ENCODE measurements at places on chromosomes 4 and X. TPM values are rescaled to one million over a fixed set of nuclear protein-coding genes. Genes with fewer than 3 reads are reported as not detected.
A peak's percentile ranks its signal among the peaks of the same experiment; 100 is the strongest.

IL1RAPL1 gene
- total RNA-seq = not detected

SMIM9 gene
- total RNA-seq = not detected

HERC5 gene
- total RNA-seq = 21.1 TPM

EDA gene
- 0.73 TPM for total RNA-seq

TMEM154 gene
- total RNA-seq = 21.2 TPM

MAOB gene
- 0.09 TPM for total RNA-seq

GRCh38 chr4:39083164-39083563 is 21.1 kb downstream of the KLHL5 start:
- H3K27ac ChIP-seq = no peak overlapping the region
- no peaks in the 10 kb centered on the region for H3K4me1 ChIP-seq
- peaks cover 17% of the 10 kb centered on the region for H3K36me3 ChIP-seq
- DNase-seq = no peak

GRCh38 chr4:173051716-173052115 is 116.9 kb upstream of the GALNT7 start:
- DNase-seq = no peak
- no peaks in the 10 kb centered on the region for H3K36me3 ChIP-seq
- no peaks in the 10 kb centered on the region for H3K4me1 ChIP-seq
- H3K4me3 ChIP-seq = no peak overlapping the region

GRCh38 chrX:153727123-153727931 is 2.7 kb downstream of the ABCD1 start:
- H3K4me3 ChIP-seq = peak overlapping the region; percentile 47
- H3K4me1 ChIP-seq = peaks cover 30% of the 10 kb centered on the region
- peak overlapping the region; percentile 37 for H3K27ac ChIP-seq
- peaks cover 13% of the 10 kb centered on the region for H3K36me3 ChIP-seq

GRCh38 chrX:107448625-107448997 is 841 bp upstream of the FRMPD3 start:
- no peaks in the 10 kb centered on the region for H3K36me3 ChIP-seq
- H3K27ac ChIP-seq = no peak overlapping the region
- H3K4me1 ChIP-seq = peaks cover 16% of the 10 kb centered on the region
- DNase-seq = no peak
- peaks cover 45% of the 10 kb centered on the region for H3K27me3 ChIP-seq
- H3K4me3 ChIP-seq = peak overlapping the region; percentile 41

- H3K4me3 ChIP-seq = no peak overlapping the region
- peaks cover 14% of the 10 kb centered on the region for H3K36me3 ChIP-seq
- peaks cover 11% of the 10 kb centered on the region for H3K4me1 ChIP-seq
- DNase-seq = no peak
- H3K27ac ChIP-seq = no peak overlapping the region
Measured at GRCh38 chrX:129565046-129565650, 25.1 kb downstream of the OCRL start.

GRCh38 chrX:152206426-152206825 is 68.0 kb upstream of the MAGEA10 start:
- no peak overlapping the region for H3K4me3 ChIP-seq
- no peak for DNase-seq
- no peaks in the 10 kb centered on the region for H3K36me3 ChIP-seq
- no peaks in the 10 kb centered on the region for H3K4me1 ChIP-seq

- H3K4me1 ChIP-seq = peaks cover 60% of the 10 kb centered on the region
- peaks cover 18% of the 10 kb centered on the region for H3K36me3 ChIP-seq
- no peak overlapping the region for H3K27ac ChIP-seq
- DNase-seq = peak; percentile 58
Measured at GRCh38 chr4:77007358-77008230, 58.0 kb downstream of the SEPTIN11 start.

GRCh38 chrX:132692066-132692465 is 203.2 kb upstream of the MBNL3 start:
- no peaks in the 10 kb centered on the region for H3K36me3 ChIP-seq
- no peak overlapping the region for H3K4me3 ChIP-seq
- H3K4me1 ChIP-seq = no peaks in the 10 kb centered on the region
- DNase-seq = no peak

- no peak overlapping the region for H3K27ac ChIP-seq
- DNase-seq = no peak
- no peaks in the 10 kb centered on the region for H3K4me1 ChIP-seq
- no peaks in the 10 kb centered on the region for H3K27me3 ChIP-seq
Measured at GRCh38 chr4:25728886-25729285, 73.2 kb downstream of the SLC34A2 start.

GRCh38 chr4:89535251-89535650 is 227.7 kb upstream of the GPRIN3 start:
- no peak overlapping the region for H3K27ac ChIP-seq
- H3K36me3 ChIP-seq = no peaks in the 10 kb centered on the region
- no peak overlapping the region for H3K4me3 ChIP-seq

GRCh38 chrX:39063702-39064101 is 262.4 kb downstream of the MID1IP1 start:
- no peak overlapping the region for H3K4me3 ChIP-seq
- H3K27me3 ChIP-seq = no peaks in the 10 kb centered on the region
- DNase-seq = no peak
- H3K36me3 ChIP-seq = no peaks in the 10 kb centered on the region
- H3K4me1 ChIP-seq = no peaks in the 10 kb centered on the region

GRCh38 chrX:49272421-49272820 is 2.8 kb downstream of the PPP1R3F start:
- peaks cover 68% of the 10 kb centered on the region for H3K4me1 ChIP-seq
- H3K27ac ChIP-seq = peak overlapping the region; percentile 82
- H3K4me3 ChIP-seq = peak overlapping the region; percentile 78

DNA sequence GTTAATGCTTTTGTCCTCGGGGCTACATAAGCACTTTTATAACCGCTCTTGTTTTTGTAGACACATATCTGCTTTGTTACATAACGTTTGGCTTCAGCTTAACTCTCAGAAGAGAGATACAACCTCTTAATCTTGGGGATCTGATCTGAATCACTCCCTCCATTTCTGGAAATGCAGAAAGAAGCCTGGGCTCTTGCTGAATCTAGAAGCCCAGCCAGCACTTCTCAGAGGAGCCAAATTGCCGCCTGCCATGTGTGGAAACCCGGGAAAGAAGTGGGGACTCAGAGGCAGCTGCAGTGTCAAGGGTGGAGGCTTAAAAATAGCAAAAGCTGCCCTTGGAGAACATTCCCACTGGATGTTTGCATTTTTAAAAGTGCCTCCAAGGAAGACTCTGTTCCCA is 69.3 kb upstream of the LDB2 start:
- H3K36me3 ChIP-seq = no peaks in the 10 kb centered on the region
- no peak overlapping the region for H3K27ac ChIP-seq
- H3K27me3 ChIP-seq = no peaks in the 10 kb centered on the region
- H3K4me1 ChIP-seq = no peaks in the 10 kb centered on the region

DNA sequence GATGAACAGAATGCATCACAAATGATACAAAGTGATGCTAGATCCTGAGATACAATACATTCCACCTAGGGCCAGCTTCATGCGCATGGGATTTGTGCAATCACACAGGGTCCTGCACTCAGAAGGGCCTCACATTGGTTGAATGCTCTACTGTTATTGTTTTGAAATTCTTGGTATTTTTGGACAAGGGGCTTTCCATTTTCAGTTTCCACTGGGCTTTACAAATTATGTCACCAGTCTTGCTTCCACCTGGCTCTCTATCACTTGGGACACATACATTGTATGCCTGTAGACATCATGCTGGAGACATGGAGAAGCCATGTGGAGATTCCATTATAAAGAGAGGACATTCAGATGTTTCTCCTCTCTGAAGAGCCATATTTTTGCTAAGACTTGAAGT is 155.8 kb downstream of the NAA11 start:
- H3K4me1 ChIP-seq = no peaks in the 10 kb centered on the region
- no peaks in the 10 kb centered on the region for H3K36me3 ChIP-seq
- no peak overlapping the region for H3K27ac ChIP-seq
- no peak for DNase-seq

DNA sequence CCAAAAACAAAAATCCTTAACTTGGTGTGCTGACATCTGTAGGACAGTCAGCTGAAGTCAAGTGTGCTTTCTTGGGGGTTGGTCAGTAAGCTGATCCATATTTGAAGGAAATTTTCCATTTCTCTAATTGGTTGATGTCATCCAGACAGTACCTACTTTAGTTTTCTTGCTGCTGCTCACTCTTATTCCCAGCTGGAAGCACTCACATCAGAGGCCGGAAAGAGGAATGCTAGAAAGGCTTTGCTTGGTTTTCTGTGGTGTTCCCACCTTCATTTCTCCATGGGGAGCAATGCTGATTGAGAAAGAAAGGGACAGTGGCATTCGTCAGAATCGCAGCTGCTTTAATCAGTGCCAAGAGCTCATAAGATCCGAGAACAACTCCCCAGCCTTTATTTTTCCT is 227.0 kb downstream of the C4orf33 start:
- peaks cover 5% of the 10 kb centered on the region for H3K27me3 ChIP-seq
- H3K27ac ChIP-seq = no peak overlapping the region
- H3K4me1 ChIP-seq = no peaks in the 10 kb centered on the region

All from activated CD4-positive, alpha-beta T cell treated with anti-CD3 and anti-CD28 coated beads for 36 hours (primary cell).